M059J (cell line): ENCODE measurements at places on chromosomes 1 and 21.

- DNase-seq: no peak
Measured at GRCh38 chr1:72442262-72442661, 159.9 kb upstream of the NEGR1 start.

- no peak for DNase-seq
Measured at GRCh38 chr1:64126581-64126980, 76.8 kb upstream of the UBE2U start.

GRCh38 chr21:34524646-34525601 lies 12.9 kb upstream of the KCNE1 start:
- DNase-seq: peak; percentile 62

DNA sequence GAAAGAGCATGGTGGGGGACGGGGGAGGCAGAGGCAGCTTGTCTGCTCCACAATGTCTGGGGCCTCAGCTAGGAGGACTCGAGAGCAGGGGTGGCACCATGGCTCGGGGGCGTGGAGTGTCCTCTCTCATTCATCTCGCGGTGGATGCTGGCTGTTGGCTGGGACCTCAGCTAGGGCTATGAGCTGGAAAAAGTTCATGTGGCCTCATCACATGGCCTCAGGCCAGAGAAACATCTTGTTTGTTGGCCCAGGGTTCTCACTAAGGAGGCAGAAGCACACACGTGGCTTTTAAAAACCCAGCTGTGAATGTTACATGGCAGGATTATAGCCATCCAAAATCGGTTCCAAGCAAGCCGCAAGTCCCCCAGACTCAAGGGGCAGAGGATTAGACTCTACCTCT lies 6.2 kb upstream of the CENPS start:
- peak; percentile 39 for DNase-seq

DNA sequence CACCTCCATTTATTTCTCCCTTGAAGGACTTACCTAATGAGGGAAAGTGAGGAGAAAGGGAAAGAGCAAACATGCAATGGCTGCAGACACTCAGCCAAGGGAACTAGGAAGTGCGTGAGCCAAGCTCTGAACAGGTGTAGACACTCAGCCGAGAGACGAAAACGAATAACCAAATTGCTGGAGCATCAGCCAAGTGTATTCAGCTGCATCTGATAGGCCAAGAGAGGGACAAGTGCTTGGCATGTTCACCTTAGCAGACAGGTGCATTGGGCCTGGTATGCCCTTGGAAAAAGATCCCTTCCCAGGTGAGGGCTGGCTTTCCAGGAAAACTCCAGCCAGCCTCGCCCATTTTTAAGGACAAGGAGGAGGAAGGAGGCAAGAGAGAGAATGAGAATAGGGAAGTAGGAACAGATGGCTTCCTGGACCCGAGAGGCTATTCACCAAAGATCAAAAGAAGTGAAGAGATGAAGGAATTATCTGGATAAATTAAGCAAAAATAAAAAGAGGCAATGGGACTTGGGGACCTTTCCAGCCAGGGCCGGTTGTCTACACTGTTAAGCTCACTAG lies 184.7 kb downstream of the TOMM20 start:
- no peak for DNase-seq

- DNase-seq: no peak
Measured at GRCh38 chr1:1144122-1144842, 28.4 kb upstream of the C1orf159 start.

DNA sequence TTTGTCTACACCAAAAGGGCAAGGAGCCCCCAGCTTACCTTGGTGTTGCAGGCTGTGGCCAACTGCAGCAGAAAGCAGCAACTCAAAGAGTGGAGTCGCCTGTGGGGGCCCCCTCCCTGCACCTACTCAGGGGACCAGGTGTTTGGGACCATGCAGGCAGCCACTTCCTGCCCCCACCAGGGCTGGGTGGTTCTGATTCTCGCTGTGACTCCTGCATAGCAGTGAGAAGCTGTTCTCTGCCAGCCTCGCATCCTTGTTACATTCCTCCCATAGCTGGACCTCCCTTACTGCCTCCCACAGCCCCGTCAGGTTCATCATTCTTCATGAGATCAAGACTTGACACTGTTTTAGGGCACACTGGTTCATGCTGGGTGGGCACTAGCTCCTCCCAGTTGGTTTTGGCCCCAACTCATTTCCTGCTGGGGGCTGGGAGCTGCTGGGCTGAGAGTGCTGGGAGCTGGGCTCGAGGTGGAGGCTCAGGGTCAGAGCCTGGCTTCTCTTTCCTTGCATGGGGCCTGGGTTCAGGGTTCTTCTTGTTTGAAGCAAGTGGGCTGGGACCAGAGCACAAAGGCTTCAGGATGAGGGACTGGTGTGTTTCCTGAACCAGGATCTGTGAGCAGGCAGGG lies 146.9 kb upstream of the C1orf174 start:
- DNase-seq: no peak

GRCh38 chr21:16395285-16395684 lies 665.5 kb downstream of the USP25 start:
- DNase-seq: no peak

DNA sequence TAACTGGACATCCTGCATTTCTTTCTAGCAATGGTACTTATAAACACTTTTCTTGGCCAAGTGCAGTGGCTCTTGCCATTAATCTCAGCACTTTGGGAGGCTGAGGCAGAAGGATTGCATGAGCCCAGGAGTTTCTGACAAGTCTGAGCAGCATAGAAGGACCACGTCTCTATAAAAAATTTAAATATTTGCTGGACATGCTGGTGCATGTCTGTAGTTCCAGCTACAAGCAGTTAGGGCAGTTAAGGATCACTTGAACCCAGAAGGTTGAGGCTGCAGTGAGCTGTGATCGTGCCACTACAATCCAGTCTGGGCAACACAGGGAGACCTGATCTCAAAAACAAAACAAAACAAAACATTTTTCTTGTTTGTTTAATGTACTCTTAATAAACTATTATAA lies 434.0 kb downstream of the PLA2G4A start:
- no peak for DNase-seq

DNA sequence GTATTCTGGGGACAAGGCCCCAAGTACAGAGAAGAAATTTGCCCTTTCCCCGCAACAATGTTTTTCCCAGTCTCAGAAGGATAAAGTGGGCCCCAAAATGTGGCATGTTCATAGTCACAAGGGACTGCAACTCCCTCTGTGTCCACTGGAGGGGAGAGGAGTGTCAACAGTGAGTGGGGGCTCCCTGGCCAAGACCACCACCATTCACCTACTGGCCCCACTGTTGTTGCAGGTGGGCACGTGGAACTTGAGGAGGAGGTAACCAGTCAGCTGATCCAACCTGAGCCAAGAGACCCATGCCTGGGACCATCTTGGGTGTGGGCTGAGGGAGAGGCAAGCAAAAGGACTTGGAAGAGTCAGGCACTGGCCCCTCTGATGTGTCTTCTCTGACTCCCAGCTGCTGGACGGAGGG lies 777 bp downstream of the NUDT17 start:
- peak; percentile 49 for DNase-seq

GRCh38 chr1:3313576-3313950 lies 140.9 kb upstream of the ARHGEF16 start:
- peak; percentile 92 for DNase-seq

GRCh38 chr1:218425647-218426342 lies 80.7 kb downstream of the TGFB2 start:
- DNase-seq: peak; percentile 74

DNA sequence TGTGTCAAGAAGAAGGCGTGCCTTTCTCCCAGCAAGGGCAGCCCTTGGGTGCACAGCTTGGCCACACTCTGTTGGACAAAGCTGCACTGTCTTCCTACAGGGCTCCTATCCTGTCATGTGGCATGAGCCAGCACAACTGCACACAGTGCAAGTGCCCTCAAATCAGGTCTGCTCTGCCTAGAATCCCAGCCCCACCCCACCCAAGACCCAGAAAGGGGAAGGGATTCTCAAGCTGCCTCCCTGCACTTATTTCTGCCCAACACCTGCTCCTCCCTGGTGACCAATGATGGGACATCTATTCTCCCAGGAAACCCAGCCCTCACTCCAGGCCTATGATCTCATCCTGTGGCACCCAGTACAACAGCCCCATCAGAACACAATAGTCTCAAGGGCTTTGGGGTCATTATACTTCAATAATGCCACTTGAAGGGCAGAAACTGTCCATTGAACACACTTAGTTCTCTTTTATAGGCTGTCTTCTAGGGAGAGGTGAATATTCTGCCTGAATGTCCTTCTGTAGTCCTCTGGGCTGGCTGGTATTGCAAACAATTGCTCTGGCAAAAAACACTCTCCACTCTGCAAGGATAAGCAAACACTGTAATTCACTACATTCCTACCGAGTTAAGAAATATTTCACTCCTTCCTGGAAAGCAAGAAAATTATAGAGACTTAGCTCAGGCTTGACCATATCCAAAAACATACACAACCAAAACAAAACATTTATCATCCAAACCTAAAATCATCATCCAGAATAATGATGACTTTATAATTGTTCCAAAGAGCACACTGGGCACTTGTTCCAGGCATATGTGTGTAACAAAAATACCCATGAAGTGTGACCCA lies 43.1 kb upstream of the IGSF3 start:
- no peak for DNase-seq

DNA sequence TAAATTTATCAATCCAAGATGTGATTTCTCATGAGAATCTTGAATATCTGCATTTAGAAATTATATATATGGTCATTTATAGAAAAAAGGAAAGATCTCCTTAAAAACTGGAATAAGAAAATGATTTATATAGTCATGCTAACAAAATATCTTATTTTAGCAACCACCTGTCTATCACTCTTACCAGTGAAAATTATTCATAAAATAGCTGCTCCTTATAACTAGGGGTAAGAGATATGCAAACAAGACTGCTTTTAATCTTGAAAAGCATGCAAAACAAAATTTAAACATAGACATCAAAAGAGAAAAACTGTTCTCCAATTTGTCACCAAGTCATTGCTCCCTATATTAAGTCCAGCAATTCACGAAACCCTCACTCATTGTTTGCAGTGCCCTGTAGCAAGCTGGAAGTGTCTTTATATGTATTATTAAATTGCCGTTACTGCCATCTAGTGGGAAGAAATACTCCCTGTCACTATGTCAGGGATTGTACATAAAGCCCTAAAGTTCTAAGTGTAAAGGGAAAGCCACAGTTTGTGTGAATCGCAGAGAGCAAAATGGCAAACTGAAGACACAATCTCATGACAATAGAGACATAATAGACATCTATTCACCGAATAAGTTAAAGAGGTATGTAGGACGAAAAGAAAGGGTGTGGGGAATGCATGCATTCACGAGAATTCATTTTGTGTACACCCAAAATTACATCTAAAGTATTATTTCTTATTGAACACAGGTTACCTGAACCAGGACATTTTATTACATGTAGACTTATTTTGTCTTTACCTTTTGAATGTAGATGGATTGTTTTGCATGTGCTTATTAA lies 600.5 kb downstream of the USP25 start:
- peak; percentile 80 for DNase-seq

GRCh38 chr1:18324246-18324645 lies 156.5 kb upstream of the KLHDC7A start:
- no peak for DNase-seq

DNA sequence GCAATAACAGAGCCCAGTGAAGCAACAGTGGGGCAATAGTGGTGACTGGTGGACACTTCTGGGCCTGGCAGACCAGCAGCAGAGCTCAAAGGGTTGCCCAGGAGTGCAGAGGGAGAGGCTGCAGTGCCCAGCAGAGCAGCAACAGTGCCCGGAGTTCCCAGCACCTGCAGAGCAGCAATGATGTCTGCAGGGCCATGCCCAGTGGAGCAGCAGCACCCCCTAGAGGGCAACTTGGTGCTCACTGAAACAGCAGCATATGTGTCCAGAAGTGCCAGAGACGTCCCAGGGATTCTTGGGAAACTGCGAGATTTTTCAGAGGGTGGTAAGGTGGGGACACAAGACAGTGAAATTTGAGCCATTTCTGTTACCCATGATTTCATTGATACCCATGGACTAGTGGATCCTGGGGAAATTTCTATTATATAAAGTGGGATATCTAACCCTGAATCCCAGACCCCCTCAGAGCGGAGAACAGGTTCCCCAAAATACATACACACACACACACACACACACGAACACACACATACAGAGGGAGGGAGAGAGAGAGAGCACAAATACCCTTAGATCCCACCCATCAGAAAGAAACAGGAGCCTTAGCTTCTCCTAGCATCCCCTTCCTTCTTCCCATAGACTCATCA lies 156.9 kb upstream of the GJB5 start:
- DNase-seq: peak; percentile 69

DNA sequence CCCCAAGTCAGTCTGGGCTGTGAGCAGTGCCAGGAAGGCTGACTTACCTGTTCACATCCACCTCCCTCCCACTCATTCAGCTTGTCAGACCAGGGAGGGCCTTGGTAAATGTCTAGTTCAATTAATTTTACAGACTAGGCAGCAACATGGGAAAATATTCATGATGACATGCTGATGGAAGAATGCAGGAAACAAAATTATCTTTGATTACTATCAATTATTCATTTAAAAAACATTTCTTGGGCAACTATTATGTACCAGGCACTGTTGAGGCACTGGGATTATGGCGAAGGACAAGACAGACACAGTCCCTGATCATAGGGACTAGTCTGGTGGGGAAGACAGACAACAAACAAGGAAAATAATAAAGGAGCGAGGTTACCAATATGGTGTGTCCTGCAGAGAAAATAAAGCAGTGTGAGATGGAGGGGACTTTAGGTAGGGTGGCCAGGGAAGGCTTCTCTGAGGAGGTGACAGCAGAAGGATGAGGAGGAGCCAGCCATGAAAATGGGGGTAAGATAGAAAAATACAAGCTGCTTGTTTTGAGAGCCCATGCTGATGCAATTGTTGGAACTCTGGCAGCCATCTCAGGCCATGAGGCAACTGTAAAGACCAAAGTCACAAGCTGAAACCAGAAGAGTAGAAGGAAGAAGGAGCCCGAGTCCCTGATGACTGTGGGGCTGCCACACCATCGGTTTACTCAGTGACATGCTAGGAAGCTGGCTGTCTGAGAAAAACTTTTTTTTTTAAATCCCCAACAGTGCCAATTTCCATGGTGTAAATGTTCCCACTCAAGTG lies 14.0 kb downstream of the TRIM62 start:
- no peak for DNase-seq

GRCh38 chr21:45157932-45158331 lies 83.6 kb downstream of the ADARB1 start:
- DNase-seq: no peak

GRCh38 chr1:113192242-113192641 lies 119.2 kb downstream of the LRIG2 start:
- DNase-seq: no peak

- DNase-seq: no peak
Measured at GRCh38 chr1:245317217-245317616, 162.4 kb downstream of the KIF26B start.

DNA sequence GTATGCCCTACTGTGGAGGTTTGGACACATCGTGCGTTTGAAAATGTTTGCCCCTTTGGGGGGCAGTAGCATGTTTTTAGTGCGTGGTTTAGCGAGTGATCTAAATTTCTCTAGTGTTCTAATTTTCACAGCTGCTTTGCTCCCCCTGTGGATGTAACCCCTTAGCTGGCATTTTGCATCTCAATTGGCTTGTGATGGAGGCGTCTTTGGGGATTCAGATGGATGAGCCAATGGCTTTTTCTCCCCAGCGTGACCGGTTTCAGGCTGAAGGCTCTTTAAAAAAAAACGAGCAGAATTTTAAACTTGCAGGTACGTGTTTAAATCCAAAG lies 836 bp downstream of the CDC7 start:
- no peak for DNase-seq

- peak; percentile 80 for DNase-seq
Measured at GRCh38 chr1:43776043-43776761, 68.9 kb downstream of the ST3GAL3 start.

GRCh38 chr1:114345930-114346479 lies 165.0 kb downstream of the TRIM33 start:
- DNase-seq: no peak
